Chondrocyte (in vitro differentiated cells): ENCODE measurements at places on chromosomes 16 and 17.

DNA sequence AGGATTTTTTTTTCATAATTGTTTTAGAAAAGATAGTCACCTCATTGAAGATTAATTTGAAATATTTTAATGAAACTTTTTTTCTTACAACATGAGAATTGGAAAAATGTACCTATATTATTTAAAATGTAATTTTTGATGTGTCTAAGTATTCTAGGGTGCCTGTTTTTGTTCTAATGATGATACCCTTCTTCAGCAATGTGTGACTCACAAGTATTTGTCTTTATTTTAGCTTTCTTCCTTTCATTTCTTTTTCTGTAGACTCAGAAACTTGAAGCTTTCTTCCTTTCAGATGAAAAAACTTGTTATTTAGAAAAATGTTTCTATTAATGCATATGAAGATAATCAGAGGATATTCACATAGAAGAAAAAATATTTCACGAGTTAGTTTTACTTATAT, 231.8 kb downstream of the BCAS3 start:
- no peak for DNase-seq

GRCh38 chr17:74962622-74963394, 9.8 kb downstream of the HID1 start:
- DNase-seq = no peak

GRCh38 chr17:81429821-81430551, 34.7 kb downstream of the BAHCC1 start:
- no peak for DNase-seq

GRCh38 chr16:49498666-49499413, 125.2 kb downstream of the C16orf78 start:
- DNase-seq = peak; percentile 87

DNA sequence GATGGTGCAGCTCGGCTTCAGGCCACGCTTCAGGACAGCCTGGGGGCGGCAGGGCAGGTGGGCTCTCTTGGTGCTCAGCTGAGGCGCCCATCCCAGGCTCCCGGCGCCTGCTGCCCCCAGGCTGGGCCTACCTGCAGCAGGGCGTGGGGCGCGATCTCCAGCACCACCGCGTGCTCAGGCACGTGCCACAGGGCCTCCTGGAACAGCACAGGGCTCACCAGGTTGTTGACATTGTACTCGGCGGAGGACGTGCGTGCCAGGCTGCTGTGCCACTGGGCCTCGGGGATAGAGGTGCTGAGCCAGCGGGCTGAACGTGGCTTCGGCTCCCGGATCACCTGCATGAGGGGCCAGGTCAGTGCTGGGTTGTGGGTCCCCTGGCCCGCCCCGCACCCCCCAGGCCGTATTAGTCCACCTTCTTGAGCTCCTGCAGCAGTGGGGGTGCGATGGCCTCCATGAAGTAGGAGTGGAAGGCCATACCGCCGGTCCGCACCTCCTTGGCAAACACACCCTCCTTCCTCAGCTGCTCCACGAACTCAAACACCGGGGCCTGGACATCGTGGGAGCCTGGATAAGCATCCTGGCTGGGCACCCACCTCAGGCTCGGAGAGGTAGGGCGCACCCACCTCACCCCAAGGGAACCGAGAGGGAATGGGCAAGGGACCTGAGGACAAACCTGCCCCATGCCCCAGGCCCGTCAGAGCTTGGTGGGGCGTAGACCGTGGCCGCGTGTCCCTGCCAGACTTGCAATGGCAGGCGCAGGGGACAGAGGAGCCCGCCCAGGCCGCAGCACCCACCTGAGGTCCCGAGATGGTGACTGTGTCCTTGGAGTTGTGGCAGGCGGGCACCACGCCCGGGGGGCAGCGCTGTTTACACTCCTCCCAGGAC, 9.0 kb downstream of the FASN start:
- DNase-seq = no peak

- DNase-seq = no peak
Observed at GRCh38 chr17:30824002-30824355, 513 bp downstream of the CRLF3 start.

- no peak for DNase-seq
Observed at GRCh38 chr17:71269201-71269600, 851.6 kb upstream of the SOX9 start.

DNA sequence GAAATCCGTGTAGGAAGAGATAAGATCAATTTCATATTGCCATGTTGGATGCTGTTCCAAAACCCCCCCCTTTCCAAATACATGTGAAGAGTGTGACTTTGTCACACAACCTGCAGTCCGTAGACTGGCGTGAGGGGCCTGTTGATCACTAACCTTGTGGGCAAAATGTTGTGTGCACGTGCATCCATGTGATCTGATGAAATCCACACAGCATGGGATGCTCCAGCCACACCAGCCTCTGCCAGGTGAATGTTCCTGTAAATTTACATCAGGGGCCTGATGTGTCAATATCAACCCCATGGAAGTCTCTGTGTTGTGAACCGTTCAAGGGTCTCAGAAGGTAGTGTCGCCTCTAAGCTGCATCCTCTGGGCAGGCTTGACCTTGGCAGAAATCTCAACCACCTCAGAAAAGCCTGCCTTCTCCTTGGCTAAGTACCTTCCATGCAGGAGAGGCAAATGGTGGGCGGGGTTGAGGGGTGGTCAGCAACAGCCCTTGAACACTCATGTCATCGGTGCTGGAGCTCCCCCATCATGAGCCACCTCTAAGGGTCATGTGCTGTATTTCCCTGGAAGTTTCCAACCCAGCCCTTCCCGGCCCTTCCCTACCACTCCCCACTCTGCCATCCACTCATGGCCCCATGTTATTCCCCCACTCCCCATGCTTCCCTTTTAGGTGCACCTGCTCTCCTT, 78.2 kb upstream of the DNAH17 start:
- no peak for DNase-seq

DNA sequence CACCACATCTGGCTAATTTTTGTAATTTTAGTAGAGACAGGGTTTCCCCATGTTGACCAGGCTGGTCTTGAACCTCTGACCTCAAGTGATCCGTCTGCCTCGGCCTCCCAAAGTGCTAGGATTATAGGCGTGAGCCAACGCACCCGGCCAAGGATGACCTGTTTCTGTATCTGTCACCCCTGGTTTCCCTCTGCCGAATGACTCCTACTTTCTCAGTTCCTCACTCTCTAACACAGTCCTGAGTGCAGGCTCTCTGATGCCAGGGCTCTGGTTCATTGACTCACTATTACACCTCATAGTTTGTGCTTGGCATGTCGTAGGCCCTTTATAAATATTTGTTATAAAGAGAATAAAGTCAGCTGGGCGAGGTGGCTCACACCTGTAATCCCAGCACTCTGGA, 10.7 kb upstream of the PRPF8 start:
- no peak for DNase-seq

DNA sequence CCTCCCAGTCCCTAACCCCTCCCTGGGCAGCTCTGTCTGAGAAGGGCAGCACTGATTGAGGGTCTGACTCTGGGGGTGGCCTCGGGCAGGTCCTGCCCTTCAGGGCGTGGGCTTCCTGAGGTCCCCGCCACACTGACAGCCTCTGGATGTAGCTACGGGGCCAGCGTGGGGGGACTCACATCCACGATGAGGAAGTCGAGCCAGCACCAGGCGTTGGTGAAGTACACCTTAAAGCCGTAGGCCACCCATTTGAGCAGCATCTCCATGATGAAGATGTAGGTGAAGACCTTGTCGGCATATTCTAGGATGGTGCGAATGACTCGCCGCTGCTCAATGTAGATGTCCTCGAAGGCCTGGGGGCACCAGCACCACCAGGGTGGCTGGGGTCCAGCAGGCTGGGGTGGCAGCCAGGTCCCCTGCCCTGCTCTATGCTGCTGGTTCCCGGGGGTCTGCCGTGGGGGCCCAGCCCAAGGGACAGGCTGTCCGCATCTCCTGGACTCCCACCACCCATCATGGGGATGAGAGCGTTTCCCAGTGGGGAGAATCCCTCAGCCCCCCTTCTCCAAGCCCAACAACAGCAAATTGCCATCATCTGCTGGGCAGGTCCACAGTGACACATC, 15.7 kb upstream of the CD79B start:
- DNase-seq = no peak
